Smooth muscle cell of the brain vasculature (primary cell): ENCODE measurements at places on chromosomes 4 and X.

DNA sequence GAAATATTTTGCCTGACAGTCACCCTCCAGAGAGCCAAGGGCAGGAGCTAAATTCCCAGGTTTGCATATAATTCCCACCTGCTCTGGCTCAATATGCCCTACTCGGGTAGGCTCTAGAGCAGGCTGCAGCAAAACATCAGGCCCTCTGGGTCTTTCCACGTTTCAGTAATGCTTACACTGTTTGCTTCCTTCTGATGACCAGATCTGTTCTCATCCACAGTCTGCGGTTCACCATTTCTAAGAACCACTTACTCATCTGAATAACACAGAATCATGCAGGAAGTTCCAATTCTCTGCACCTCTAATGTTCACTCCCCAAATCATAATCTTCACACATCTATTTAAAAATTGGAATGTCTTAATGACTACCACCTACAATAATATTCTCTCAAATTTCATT is 141.4 kb downstream of the PPP3CA start:
- no peak for DNase-seq

DNA sequence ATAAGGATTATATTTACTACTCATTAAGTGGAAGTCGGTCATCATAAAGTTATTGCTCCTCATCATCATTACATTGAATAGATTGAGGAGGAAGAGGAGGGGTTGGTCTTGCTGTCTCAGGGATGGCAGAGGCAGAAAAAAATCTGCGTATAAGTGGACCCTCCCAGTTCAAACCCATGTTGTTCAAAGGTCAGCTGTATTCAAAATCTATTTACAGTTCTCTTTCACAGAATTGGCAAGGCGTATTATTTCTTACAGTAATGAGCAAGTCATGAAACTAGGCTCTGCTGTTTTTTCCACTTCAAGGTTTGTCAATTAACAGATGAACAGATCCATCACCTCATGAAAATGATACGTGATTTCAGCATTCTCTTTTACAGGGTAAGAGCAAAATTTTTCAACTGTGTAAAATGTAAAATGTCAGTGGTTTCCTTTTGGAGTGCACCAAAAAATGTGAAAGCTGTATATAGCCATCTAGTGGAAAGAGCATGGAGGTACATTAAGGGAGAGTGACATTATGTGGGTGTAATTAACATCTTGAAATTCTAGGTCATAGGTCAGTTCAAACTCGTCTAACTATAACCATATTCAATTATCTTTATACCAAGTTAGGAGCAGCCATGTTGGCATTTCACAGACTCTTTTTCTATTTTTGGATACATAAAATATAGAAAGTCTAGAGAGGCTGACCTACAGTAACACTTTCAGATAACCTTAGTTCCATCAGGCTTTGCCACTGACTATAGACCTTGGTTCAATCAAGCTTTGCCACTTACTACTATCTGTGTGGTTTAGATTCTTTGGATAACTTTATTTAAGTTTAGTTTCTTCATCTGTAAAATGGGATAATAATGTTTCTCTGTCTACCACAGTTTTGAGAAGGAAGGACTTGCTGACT is 30.1 kb downstream of the NEIL3 start:
- no peak for DNase-seq

DNA sequence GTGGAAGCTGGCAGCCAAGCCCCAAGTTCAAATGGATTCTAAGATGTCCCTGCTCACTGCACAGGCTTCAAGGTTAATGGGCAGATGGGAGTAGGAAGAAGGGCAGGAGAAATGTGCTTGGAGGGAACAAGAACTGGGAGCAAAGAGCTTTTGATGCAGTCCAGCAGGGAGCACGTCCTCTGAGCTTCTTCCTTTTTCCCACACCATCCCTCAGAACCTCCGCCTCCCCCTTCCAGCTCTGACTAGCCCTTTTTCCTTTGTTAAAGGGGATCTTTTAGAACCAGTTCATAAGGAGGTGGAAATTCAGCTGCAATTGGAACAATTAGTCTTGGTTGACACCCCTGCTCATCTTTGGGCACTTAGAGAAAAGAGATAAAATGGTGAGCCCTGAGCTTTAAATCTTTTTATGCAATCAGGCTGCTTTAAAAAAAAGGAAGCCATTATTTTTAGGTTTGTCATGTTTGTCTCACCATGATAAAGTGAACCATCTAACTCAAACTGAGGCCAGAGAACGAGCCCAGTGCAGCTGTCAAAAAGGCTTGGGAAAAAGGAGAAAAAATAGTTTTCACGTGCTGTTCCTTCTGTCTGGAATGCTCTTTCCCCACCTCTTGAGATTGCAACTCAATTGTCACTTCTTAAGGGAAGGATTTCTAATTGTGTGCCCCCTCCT is 135.8 kb upstream of the IL1RAPL2 start:
- DNase-seq: no peak

GRCh38 chrX:49878128-49878833 is 1.0 kb upstream of the USP27X start:
- no peak for DNase-seq

DNA sequence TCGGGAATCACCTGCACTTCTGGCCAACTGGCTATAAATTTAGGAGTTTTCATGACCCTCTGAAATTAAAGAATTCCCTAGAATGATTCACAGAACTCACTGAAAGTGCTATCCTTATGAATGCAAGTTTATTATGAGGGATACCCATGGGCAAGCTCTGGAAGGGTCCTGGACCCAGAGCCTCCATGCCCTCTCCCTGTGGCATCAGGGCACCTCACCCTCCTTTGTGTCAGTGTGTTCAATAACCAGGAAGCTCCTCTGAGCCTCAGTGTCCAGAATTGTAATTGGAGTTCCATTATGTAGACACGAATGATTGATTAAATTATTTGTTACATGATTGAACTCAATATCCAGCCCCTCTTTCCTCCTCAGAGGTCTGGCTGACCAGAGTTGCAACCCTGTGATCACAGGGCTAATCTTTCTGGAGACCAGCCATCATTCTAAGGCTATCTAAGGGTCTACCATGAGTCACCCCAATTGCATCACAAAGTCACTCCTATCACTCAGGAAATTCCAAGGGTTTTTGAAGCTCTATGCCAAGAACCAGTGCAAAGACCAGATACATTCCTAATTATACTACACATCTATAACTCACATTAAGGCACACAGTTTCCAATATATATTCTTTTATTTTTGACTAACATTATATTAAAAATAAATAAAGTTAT is 8.9 kb downstream of the ANXA3 start:
- DNase-seq: no peak

- DNase-seq: no peak
Observed at GRCh38 chr4:6221851-6222760, 21.8 kb upstream of the JAKMIP1 start.

DNA sequence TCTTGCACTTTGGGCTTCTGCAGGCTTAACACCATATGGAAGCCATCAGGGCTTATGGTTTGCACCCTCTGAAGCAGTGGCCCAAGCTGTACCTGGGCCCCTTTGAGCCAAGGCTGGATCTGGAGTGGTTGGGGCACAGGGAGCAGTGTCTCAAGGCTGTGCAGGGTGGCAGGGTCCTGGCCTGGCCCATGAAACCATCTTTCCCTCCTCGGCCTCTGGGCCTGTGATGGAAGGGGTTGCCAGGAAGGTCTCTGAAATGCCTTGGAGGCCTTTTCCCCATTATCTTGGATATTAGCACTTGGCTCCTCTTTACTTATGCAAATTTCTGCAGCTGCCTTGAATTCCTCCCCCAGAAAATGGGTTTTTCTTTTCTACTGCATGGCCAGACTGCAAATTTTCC is 134.7 kb upstream of the USP9X start:
- DNase-seq: no peak

DNA sequence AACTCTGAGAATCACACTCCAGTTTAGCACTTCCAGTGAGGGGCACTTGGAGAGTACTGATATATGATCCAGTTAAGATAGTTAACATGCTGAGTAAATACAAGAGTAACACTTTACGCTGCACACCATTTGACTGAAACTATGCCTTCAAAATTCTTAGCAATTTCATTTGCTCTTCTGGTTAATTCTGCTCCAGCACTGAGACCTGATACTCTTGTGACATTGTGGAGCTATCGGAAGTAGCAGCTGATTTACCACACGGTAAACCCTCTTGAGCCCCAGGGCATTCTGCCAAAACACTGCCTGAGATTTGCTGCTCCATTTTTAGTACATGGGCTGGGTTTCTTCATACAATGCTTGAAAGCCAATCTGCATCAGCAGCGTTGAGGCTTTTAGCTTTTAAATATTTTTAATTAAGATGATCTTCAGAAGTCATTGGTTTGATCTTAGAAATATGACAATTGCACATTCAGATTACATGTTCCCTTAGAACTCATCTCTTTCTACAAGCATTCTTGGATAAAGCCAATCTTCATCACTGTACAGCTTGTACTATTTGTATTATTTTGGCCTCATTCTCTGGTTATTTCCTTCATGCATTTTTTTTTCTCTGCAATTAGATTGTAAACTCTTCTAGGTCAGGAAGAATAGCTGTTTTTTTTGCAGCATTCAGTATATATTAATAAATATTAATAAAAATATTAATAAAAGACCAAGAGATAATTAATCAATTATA is 67.8 kb upstream of the ETNPPL start:
- DNase-seq: no peak
